Astrocyte of the hippocampus (primary cell): ENCODE measurements at places on chromosomes 3 and 15.

DNA sequence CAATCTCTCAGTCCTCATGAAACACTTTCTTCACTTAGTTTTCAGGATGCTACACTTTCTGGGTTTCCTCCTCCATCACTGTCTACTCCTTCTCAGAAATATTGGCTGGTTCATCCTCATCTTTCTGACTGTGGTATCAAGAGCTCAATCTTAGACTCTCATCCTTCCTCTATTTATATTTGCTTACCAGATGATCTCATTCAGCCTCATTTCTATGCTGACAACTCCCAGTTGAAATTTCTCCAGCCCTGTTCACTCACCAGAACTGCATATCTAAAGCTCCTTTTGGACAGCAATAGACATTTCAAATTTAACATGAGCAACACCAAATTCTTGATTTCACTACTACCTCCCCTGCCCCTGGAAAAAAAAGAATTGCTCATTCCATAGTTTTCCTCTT is 48.0 kb upstream of the FBN1 start:
- DNase-seq, result peak; percentile 69

DNA sequence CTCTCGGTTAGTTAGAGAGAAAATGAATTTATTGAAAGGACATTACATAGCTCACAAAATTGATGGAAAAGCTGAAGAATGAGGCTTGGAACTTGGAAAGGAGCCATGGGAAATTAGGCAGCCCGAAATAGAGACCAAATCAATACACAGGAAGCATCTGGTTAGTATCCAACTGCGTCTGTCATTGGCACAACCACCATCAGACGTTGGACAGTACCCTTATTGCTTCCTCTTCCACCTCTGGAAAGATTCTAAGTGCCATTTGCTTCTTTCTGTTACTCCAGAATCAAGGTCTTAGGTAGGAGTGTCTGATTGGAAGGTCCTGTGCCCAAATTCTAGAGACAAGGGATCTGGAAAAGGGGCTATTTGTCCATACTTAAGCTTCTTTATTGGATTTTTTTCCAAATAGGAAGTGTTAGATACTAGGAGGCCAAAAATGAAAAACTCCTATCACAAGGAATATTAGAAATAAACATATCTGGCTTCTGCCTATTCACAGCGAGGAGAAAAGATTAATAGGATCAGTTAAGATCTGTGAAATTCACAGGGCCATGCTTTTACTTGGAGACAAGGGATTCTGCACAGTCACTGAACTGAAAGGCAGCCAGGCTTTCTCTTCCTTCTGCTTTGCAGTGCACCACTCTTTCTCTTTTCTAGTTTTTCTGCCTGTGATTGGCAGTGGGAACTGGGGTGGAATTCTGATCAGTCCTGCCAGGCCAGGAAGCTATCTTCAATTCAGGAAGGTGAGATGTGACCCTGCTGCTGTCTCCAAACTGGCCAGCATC is 10.7 kb upstream of the HACD2 start:
- no peak for DNase-seq

GRCh38 chr3:64612082-64612860 is 75.5 kb downstream of the ADAMTS9 start:
- DNase-seq, result no peak

DNA sequence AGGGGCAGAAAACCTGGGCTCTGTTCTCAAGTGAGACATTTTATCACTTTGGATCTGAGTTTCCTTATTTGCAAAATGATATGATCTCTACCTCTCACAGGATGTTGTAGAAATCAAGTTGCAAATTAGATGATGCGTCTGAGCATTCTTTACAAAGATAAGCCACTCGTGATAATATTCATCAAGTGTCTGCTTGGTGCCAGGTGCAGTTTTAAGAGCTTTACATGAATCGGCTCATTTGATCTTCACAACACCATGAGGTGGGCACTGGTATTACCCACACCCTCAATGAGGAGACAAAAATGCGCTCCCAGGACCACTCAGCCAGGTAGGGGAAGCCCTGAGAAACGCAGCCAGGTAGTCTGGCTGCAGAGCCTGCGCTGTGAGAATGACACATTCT is 59.1 kb upstream of the CA12 start:
- no peak for DNase-seq

DNA sequence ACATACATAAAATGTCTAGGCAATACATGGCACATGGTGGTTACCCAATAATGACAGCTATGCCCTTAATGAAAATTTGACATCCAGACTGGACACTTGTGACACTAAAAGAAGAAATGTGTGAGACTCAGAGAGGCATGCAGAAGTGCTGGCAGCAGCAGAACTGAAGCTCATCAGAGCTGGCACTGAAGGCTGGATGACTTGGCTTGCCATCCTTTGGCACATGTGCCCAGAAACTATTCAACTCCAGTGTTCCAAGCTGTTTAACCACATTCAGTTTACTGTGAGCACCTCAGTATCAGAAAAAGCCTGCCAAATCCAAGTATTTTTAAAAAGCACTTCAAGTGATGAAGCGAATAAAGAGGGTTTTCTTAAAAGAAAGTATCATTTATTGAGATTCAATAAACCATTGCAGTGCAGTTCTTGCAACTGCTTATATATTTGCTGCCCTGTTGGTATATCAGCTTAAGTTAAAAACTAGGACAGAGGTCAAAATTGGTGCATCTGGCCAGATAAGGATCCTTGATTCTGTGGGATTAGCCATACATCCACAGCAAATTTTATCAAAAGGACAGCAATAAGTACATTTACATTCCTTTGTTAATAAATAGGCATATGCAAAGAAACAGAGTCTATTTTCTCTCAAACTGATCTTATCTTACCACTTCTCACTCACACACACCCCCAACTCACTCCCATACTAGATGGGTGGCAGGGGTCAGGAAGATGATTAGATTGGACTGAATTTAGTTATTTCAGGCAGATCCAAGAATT is 15.8 kb downstream of the IGSF11 start:
- DNase-seq, result peak; percentile 27

GRCh38 chr15:42836251-42836650 is 84.3 kb downstream of the TTBK2 start:
- DNase-seq, result no peak

- DNase-seq, result no peak
Measured at GRCh38 chr3:30203301-30203700, 403.1 kb upstream of the TGFBR2 start.

DNA sequence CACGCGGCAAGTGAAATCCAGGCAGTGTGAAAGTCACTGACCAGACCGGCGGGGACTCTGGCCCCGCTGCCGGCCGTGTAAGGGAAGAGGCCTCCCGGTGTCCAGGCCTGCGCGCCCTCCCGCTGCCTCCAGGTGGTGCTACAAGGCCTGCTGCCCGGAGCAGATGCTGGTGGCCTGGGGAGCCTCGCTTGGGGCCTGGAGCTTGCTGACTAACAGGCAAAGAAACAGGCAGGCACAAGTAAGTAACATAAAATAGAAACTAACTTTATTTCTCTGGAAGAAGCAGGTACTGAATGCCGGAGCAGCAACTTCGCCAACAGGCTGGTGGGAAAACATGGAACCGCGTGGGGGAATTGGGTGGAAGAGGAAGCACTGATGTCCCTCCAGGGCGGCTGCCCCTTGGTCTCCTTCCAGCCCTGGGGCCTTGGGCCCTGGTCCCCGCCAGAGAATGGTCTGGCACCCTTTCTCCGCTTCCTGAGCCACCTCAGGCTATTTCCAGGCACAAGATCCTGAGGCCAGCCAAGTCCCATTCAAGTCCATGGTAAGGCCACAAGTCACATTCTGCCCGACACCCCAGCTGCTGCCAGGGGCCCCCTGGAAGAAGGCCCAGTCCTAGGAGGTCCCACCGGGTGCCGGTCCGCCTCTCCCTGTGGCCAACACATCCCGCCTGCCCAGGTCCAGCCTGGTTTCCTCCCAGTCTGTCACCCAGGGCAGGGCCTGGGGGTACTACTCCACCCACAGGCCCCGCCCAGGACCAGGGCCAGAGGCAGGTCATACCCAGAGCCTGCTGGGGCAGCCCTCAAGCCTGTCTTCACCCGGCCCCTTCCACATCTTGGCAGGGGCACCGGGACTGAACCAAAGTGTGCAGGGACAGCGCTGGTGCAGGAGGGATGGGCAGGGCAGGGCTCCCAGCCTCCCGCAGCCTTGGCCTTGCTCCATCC is 45.0 kb downstream of the TNK2 start:
- DNase-seq, result peak; percentile 95

DNA sequence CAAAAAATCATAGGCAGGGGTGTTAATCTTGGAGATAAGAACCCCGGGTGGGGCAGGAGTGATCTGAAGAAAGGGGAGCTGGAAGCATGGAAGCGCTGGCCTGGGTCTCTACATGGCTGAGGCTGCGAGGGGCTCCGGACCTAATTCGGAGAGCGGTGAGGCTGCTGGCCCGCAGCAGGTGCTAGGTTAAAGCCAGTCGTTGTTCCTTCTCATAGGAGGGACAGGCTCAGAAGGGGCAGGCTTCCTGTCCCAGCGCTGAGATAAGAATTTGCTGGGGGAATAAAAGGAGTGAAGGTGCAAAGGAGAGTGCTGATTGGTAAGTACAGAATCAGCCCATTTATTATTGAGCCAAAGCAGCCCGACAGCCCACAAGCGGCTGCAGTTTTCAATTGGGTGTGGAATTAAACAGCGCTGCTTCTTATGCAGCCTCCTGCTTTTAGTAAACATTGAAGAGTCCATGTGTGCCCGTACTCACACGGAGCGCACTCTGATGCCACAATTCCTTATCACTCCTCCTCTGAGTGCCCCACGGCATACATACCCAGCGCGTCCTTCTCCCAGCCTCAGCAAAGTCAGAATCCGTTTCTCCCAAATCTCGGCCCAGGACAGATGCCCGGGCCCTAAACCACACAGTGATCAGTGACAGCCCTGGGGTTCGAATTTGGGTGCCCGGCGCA is 17.1 kb downstream of the CHST13 start:
- DNase-seq, result no peak

DNA sequence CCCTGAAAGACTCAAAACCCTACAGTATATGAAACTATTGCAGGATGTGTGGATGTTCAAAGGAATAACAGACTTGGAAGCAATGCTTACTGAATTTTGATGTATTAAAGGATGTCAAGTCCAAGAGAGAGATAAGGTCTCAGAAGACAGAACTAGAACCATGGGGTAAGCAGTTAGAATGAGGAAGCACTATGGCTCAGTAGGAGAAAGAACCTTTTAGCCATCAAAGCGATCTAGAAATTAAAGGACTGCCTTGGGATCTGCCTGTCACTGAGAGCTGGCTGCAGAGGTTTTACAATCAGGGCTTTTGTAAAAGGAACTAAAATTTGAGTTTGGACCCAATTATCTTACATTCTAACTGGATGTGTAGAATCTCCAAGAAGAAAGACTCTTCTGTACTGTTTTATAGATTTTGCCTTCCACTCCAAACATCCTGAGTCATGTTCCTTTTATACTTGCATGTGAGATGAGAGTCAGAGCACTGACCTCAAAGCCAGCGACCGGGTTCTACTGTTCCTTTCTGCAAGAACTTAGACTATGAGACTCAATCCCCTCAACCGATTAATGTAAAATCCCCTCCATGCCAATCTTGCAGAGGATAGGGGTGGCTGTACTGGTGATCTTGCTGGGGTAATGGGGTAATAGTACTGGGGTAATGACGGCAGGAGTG is 412.3 kb upstream of the TPRG1 start:
- no peak for DNase-seq

GRCh38 chr3:61157414-61157813 is 93.8 kb downstream of the FHIT start:
- no peak for DNase-seq

GRCh38 chr3:182364723-182365650 is 428.3 kb upstream of the ATP11B start:
- peak; percentile 85 for DNase-seq

DNA sequence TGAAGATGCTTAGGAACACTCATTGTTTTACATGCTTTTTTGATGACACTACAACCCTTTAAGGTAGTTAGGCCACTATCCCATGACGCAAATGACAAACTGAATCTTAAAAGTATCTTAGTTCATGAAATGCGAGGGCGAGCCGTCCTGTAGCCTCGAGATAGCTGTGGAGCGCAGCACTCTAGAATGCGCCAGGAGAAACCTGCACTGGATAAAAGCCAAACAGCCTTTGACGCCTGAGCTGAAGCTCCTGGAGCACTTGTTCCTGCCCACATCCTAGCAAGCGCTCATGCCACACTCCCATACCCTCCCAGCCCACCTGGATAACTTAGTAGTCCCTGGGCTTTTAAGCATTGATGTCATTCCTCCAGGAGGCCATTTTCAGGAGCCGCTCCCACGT is 516.9 kb downstream of the GABRG3 start:
- DNase-seq, result no peak

DNA sequence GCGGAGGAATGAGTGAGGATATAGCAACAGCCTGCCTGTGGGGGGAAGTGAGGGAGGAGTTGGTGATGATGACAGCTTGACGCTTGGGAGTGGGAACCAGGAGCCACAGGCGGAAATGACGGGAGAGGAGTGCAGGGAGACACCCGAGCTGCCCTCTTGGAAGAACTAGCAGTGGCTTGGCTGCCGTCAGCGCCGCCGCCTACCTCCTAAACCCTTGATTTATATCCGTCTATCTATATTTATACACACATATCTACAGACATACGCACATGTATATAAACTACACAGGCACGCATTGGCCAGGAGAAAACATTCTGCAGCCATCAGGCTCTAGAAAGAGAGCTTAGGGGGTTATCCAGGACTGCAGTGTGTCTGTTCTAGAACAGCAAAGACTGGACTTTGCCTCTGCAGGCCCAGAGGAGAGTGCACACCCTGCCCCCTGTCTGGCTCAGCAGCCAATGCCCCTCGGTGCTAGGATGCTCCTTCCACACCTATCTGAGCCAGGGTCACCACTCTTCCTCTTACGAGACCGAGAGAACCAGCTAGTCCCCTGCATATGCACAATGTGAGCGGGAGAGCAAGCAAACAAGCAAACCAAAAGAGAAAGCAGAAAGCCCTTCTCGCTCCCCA is 45.3 kb upstream of the MAGEF1 start:
- DNase-seq, result no peak

GRCh38 chr15:59680870-59681269 is 8.2 kb downstream of the BNIP2 start:
- DNase-seq, result no peak
